Kidney capillary endothelial cell (primary cell): ENCODE measurements at places on chromosomes 16 and 17.

DNA sequence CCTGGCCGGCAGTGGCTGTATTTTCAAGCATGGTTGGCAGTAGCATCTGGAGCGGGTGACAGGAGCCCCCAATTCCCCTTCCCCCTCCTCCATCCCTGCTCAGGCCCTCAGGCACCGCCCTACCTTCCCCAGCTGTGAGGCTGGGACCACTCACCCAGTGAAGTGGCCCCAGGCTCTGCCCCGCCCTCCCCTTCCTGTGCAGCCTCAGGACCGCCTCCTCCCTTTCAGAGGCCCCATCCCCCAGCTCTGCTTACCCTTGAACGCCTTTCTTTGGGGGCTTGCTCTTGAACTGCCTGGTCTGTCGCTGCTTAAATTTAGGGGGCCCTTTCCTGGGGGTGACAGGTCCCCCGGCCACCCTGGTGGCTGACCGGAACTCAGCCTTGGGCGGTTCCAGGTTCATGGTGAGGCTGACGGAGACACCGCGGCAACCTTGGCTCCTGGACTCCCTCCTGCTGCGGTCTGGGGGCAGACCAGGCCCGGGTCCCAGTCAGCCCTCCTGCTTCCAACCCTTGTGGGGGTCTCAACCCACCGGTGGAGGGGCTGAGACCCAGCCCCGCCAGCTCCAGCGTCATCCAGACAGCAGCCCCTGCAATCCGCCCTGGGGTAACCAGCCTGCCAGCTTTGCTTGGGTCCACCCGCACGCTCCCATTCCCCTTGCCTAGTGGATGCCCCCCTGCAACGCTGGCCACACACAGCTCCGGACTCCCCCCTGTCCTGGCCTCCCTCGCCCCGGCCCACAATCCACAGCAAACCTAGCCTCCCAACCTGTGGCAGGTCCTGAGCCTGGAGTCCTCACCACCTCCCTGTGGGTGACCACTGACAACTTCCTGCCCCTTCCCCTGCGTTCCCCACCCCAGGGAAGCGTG, 3.2 kb downstream of the PDE6G start:
- DNase-seq = no peak

GRCh38 chr17:8133941-8134340, 10.0 kb upstream of the HES7 start:
- no peak for DNase-seq

GRCh38 chr16:30353438-30354129, 1.5 kb downstream of the CD2BP2 start:
- no peak for DNase-seq

DNA sequence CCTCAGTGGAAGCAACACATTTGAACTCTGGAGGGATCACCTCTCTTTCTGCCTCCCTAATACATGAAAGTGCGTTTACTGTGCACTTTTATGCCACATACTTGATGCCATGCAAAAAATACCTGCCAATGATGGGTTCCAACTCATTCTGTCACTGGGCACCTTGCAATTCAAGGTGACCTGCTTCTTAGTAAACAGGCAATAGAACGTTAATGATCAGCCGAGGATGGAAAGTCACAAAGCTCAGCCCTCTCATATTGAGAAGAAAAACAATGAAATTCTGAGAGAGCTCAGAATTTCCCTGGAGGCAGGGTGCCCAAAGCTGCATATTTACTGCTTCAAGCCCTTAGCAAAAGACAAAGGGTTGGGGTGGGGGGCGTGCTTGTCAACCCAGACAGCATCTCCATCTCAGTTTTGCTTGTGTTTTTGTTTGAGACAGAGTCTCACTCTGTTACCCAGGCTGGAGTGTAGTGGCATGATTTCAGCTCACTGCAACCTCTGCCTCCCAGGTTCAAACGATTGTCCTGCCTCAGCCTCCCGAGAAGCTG, 23.2 kb downstream of the LITAF start:
- no peak for DNase-seq

- DNase-seq = no peak
Measured at GRCh38 chr16:19657831-19658230, 60.2 kb downstream of the KNOP1 start.

GRCh38 chr17:42775534-42776098, 2.4 kb downstream of the VPS25 start:
- DNase-seq = no peak

DNA sequence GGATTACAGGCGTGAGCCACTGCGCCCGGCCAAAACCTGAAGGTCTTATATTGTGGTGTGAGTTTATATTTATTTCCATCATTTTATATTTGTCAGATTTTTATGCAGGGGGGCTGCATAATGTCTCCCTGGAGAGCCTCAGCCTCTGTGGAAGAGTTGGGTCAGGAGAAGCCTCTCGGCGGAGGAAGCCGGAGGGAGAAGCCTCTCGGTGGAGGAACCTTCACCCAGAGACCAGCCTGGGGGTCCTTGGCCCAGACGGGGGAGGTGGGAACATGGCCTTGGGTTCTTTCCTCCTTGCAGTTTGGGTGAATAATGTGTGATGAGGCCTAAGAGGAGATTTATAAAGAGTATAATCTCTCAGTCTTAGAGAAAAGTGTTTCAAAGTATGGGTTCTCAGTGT, 22.4 kb upstream of the ZNF750 start:
- no peak for DNase-seq

DNA sequence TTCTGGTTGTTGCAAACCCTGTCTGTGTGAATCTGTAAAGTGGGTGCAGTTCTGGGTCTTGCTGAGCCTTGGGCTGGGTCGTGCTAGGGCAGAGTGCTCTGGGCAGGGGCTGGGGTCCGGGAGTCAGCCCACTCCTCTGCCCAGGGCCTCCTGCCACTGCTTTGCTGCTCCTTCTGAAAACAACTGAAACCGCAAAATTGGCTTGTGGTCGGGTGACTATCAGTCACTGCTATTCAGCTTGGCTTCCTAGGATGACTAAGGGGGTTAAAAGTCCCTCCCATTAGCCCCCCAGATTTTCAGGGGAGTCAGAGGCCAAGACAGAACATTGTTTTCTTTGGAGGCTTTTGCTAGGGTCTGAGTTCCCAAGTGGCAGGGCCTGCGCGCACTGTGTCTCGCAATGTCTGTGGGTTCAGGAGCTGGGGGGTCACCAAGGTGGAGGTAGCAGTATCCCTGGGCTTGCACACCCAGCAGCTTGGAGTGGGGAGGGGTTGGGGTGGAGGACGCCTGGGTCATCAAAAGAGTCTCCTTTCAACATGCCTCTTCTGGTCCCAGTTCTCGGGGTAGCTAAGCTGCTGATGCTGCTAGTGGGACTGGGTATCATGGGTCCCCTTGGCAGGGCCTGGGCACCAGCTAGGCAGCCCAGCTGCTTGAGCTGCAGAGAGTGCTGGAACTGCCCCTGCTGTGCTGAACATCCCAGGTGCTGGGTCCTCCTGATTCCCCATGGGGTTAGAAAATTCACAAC, 13.5 kb upstream of the TBX21 start:
- no peak for DNase-seq

- no peak for DNase-seq
Measured at GRCh38 chr16:80583466-80583865, 42.7 kb downstream of the DYNLRB2 start.

DNA sequence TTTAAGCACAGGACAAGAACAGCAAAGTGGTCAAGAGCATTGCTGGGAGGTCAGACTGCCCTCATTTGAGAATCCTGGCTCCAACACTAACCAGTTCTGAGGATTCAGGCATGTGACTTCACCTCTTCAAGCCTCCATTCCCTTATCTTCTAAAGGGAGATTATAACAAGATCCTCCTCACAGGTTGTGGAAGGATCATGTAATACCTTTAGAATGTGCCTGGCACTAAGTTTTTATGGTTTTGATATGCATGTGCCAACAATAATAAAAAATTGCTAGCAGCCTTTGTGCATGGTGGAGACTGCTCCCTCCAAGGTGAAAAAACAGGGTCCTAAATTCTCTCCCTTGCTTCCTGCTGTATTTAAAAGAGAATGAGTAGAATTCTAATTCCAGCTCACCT, 36.0 kb upstream of the ADAMTS18 start:
- DNase-seq = no peak

DNA sequence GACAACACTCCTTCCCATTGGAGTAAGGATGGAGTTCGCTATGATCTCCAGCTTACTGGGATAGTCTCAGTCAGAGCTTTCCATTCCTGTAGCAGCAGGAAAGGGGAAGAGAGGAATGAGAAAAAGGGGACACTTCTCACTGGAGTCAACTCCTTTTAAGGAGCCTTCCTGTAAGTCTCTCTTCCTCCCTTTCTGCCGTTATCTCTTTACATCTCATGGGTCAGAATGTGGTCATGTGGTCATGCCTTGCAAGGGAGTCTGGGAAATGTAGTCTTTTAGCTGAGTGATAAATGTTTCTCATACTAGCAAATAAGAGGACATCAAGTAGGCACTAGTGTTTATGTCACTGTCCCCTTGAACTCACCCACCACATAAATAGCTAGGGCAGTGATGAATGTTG, 227.3 kb downstream of the HAPSTR1 start:
- no peak for DNase-seq

DNA sequence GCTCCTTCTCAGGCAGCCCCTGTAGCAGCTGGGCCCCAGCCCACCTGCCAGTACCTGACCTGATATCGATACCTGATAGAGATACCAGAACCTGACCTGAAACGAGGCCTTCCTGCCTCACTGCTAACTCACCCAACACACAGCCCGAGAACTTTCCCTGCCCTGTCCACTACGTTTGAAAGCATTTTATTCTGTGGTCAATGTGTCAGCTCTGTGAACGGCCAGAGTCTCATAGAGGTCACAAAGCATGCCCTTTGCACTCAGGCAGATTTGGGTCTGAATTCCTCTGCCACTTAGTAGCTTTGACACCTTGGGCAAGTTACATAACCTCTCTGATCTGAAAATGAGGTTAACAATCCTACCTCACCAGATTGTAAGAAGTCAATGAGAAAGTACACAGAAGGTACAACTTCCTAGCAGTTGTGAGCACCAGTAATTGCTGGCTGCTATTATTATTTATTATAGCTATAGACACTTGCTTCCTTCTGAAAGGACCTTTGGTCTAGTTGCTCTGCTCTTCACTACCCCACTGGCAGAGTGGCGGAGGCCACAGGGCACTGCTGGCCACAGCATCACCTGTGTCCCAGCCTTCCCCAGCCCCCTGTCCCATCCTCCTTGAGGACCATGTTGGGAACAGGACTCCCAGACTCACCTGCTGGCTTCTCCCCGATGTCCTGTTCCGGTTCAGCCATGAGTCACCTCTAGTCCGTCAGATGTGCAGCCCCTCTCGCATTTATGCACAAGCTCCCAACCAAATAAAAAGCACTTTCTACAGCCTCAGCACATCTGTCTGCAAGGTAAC, 895 bp downstream of the ANKRD40CL start:
- DNase-seq = no peak
